Lower leg skin (tissue), 4 donors: ENCODE measurements at places on chromosomes 12 and 14. TPM values are rescaled to one million over a fixed set of nuclear protein-coding genes. Genes with fewer than 3 reads are reported as not detected.

LMNTD1 gene
- not detected for total RNA-seq

- DNase-seq: no peak
Measured at GRCh38 chr14:36301159-36301558, 19.3 kb downstream of the MBIP start.

DNA sequence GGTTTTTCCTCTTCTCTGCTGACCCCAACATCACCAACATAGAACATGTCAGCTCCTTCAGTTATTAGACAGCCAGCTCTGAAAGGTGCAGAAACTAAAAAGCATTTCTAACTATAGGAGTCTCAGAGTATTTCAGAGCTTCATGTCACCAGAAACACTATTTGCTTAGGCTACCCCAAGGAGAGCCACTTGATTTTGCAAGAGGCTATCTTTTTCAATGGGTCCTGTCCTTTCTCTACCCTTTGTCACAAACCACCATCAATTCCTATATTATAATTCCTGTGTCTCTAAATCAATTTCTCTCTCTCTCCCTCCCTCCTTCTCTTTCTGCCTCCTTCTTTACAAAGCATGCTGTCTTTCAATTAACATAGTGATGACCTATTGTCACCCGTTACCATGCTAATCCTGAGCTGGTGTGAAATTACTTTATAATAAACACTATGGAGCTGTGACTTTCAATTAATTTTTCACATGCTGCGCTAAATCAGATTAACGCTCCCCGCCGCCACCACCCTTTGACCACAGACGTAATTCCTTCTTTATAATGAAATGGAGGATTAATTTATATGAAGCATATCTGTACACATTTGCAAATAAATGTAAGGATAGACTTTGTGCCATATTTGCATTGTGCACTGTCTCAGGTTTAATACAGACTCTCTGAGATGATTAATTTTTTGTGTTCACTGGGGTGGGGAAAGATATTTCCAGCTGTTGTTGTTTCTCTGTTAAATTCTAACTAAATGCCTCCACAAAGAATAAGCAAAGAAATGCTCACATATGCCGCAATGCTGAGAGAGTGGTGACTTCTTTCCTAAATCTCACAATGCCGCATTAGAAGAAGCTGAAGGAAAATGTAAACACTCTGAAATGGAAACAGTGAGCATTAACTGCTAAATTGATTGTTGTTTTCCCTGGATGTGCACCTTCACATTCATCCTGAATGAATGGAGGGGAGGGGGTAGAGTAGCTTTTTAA, 418.6 kb downstream of the PDZRN4 start:
- no peak for DNase-seq

DNA sequence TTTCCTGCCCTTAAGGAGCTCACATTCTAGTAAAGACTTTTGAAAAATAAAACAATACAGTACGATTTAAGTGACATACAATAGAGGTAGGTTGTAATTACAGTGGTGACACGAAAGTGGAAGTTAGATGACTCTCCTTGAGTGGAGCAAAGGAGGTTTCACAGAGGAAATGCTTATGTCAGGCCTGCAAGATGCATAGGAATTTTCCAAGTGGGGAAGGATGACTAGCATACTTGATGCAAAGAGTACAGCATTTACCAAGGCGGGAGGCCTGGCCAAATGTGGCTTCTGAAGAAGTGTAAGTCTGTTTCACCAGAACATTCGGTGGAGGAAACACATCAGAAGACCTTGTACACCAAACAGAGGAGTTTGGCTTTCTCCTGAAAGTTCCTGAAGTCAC, 55.2 kb downstream of the ERO1A start:
- DNase-seq: no peak

GRCh38 chr12:58310809-58311622, 369.6 kb downstream of the ATP23 start:
- peak; percentile 18 for DNase-seq

GRCh38 chr14:85634205-85634604, 104.3 kb downstream of the FLRT2 start:
- DNase-seq: no peak
